ENCODE measurements at places on chromosomes 16 and 17. TPM values are rescaled to one million over a fixed set of nuclear protein-coding genes. Genes with fewer than 3 reads are reported as not detected.

- peaks cover 14% of the 10 kb centered on the region for H3K4me1 ChIP-seq
- no peak for DNase-seq
- no peak overlapping the region for H3K27ac ChIP-seq
- H3K27me3 ChIP-seq: no peaks in the 10 kb centered on the region
These were observed 1.6 kb downstream of the CMIP start for GRCh38 chr16:81445966-81446906.

GRCh38 chr17:22202702-22203101, 510.4 kb downstream of the KCNJ18 start:
- no peak for DNase-seq
- no peaks in the 10 kb centered on the region for H3K36me3 ChIP-seq
- no peak overlapping the region for H3K4me3 ChIP-seq

- no peak overlapping the region for H3K27ac ChIP-seq
- H3K4me1 ChIP-seq: peaks cover 23% of the 10 kb centered on the region
These were observed 18.2 kb downstream of the ZNF213 start for GRCh38 chr16:3152991-3153368.

DNA sequence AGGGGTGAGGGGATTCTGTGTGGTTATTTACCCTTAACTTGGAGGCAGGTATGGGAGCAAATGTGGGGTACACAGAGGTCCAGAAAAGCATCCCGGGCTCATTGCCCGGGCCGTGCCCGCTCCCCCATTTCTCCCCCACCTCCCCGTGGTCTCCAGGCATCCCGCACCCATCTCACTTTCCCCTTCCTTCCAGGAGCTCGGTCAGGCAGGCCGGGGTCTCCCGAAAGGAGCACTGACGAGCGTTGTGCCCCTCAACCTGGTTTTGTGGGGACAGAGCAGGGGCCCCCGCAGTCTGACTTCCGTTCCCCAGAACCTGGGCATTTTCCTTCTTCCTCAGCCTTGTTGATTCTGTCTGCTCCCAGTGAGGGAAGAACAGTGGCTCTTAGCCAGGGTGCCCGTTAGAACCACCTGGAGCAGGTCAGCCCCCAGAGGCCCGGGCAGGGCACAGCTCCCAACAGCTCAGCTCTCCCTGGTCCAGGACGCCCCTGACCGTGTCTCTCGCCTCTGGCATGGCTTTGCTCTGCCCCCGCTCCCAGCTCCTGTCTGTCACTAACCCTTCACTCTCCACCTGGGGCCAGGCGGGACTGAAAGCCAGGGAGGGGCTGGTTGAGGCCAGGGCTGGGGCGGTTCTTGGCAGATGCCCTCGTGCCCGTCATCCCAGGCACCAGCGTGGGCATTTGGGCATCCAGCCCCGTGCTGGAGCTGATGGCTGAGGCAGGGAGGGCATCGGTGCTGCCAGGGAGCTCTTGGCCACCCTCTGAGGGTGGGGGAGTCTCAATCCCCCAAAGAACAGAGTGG, 12.5 kb upstream of the NUDT16L1 start:
- H3K27me3 ChIP-seq: no peaks in the 10 kb centered on the region
- no peak overlapping the region for H3K27ac ChIP-seq
- DNase-seq: no peak
- H3K4me3 ChIP-seq: no peak overlapping the region
- no peaks in the 10 kb centered on the region for H3K4me1 ChIP-seq
- peaks cover 58% of the 10 kb centered on the region for H3K36me3 ChIP-seq

GRCh38 chr16:17561056-17561455, 90.3 kb upstream of the XYLT1 start:
- H3K27me3 ChIP-seq: no peaks in the 10 kb centered on the region
- H3K4me1 ChIP-seq: peaks cover 7% of the 10 kb centered on the region
- H3K27ac ChIP-seq: no peak overlapping the region
- H3K36me3 ChIP-seq: no peaks in the 10 kb centered on the region
- no peak for DNase-seq
- H3K4me3 ChIP-seq: no peak overlapping the region

GRCh38 chr17:12591021-12591735, 74.5 kb upstream of the MYOCD start:
- H3K36me3 ChIP-seq: no peaks in the 10 kb centered on the region
- peaks cover 13% of the 10 kb centered on the region for H3K4me1 ChIP-seq

- H3K27ac ChIP-seq: no peak overlapping the region
- H3K4me3 ChIP-seq: no peak overlapping the region
- H3K36me3 ChIP-seq: no peaks in the 10 kb centered on the region
- H3K4me1 ChIP-seq: no peaks in the 10 kb centered on the region
These were observed 7.0 kb downstream of the TMEM204 start for GRCh38 chr16:1540556-1540855.

- H3K4me3 ChIP-seq: no peak overlapping the region
- no peak for DNase-seq
- H3K36me3 ChIP-seq: no peaks in the 10 kb centered on the region
- H3K4me1 ChIP-seq: no peaks in the 10 kb centered on the region
- H3K27me3 ChIP-seq: no peaks in the 10 kb centered on the region
These were observed 13.6 kb upstream of the DHRS7B start for GRCh38 chr17:21113049-21113690.

DNA sequence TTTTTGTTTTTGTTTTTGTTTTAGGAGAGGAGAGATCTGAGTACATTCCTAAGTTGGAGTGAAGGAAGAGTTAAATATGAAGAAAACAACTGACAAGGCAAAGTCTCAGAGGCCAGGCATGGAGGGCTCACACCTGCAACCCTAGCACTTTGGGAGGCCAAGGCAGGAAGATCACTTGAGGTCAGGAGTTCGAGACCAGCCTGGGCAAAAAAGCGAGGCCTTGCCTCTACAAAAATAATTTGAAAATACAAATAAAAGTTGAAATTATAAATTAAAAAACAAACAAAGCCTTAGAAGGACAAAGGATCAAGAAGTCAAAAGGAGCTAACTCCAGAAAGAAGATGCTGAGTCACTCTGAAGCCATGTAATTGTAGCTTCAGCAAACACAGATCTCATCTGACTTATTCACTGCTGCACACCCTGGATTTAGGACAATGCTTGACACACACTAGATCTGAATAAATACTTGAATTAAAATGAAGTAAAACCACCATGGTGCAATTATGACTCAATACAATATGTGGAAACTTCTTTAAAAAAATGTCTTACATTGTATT, 9.1 kb downstream of the CEP20 start:
- H3K27ac ChIP-seq: peak overlapping the region; percentile 61
- H3K4me3 ChIP-seq: no peak overlapping the region
- peaks cover 31% of the 10 kb centered on the region for H3K4me1 ChIP-seq

GRCh38 chr16:2282866-2283555, 15.1 kb upstream of the RNPS1 start:
- H3K27ac ChIP-seq: no peak overlapping the region
- H3K4me3 ChIP-seq: no peak overlapping the region
- H3K27me3 ChIP-seq: peaks cover 88% of the 10 kb centered on the region
- H3K36me3 ChIP-seq: no peaks in the 10 kb centered on the region
- no peaks in the 10 kb centered on the region for H3K4me1 ChIP-seq

TSNAXIP1 gene
- total RNA-seq: 0.03 TPM

BCAR1 gene
- total RNA-seq: 86.6 TPM

CBX2 gene
- 16.7 TPM for total RNA-seq

ZNF48 gene
- 9.6 TPM for total RNA-seq

ABCA10 gene
- total RNA-seq: not detected

SARM1 gene
- 10.8 TPM for total RNA-seq

Data from SJSA1 (cell line).